Activated naive CD8-positive, alpha-beta T cell treated with anti-CD3 and anti-CD28 coated beads for 36 hours (primary cell): ENCODE measurements at places on chromosomes 13 and 19. TPM values are rescaled to one million over a fixed set of nuclear protein-coding genes. Genes with fewer than 3 reads are reported as not detected.

- no peak overlapping the region for H3K4me3 ChIP-seq
- H3K27ac ChIP-seq = no peak overlapping the region
- H3K4me1 ChIP-seq = no peaks in the 10 kb centered on the region
- H3K36me3 ChIP-seq = no peaks in the 10 kb centered on the region
- no peak for DNase-seq
Observed at GRCh38 chr13:31824705-31825517, 85.6 kb downstream of the RXFP2 start.

The SRRM5 gene
- total RNA-seq = 0.54 TPM

The SSC5D gene
- total RNA-seq = 0.46 TPM

DNA sequence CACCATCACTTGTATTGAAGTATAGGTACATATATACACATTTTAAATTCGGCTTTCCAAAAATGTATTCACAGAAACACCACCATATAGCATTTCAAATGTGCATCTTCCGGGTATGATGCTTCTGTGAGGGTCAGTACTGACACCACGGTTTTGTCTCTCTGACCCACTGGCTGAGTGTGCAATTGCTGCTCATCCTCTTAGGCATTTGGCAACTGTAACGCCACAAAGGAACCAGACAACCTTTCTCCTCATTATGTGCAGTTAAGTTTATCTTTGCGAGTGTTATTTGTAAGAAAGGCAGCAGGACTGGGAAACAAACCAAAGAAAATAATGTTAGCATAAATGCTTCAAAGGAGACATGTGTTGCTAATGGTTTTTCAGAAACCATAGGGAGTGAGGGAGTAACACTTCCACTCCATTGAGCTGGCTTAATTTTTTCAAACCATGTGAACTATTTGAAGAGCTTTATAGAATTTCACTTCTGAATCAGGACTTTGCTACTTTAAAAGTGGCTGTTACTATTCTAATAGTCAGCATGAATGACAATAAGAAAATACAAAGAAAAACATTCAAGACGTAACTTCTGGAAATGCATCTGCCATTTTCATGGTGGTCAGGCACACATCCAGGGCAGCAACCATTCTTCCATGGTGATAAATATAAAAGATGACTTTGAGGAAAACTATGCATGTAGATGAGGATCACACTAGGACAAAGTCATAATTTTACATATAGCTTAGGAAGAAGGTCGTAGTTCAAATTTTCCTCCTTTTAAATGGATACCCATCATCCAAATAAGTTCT, 423.3 kb downstream of the MZT1 start:
- H3K4me3 ChIP-seq = no peak overlapping the region
- H3K27ac ChIP-seq = no peak overlapping the region
- no peaks in the 10 kb centered on the region for H3K27me3 ChIP-seq
- H3K36me3 ChIP-seq = no peaks in the 10 kb centered on the region
- no peaks in the 10 kb centered on the region for H3K4me1 ChIP-seq
- no peak for DNase-seq

- no peak overlapping the region for H3K27ac ChIP-seq
- H3K27me3 ChIP-seq = no peaks in the 10 kb centered on the region
- DNase-seq = no peak
- peaks cover 32% of the 10 kb centered on the region for H3K4me1 ChIP-seq
Observed at GRCh38 chr13:40064154-40065097, 409.0 kb downstream of the COG6 start.

GRCh38 chr13:43694146-43694664, 92.6 kb downstream of the ENOX1 start:
- H3K27me3 ChIP-seq = peaks cover 15% of the 10 kb centered on the region
- H3K36me3 ChIP-seq = no peaks in the 10 kb centered on the region
- H3K4me3 ChIP-seq = no peak overlapping the region
- no peak for DNase-seq
- H3K27ac ChIP-seq = no peak overlapping the region
- no peaks in the 10 kb centered on the region for H3K4me1 ChIP-seq

- H3K27me3 ChIP-seq = no peaks in the 10 kb centered on the region
- no peak overlapping the region for H3K4me3 ChIP-seq
- no peak overlapping the region for H3K27ac ChIP-seq
- no peak for DNase-seq
- H3K4me1 ChIP-seq = peaks cover 10% of the 10 kb centered on the region
- peaks cover 32% of the 10 kb centered on the region for H3K36me3 ChIP-seq
Observed at GRCh38 chr19:37074819-37075362, 3.3 kb upstream of the ZNF420 start.

GRCh38 chr13:91203430-91203829, 144.1 kb upstream of the MIR17HG start:
- no peaks in the 10 kb centered on the region for H3K36me3 ChIP-seq
- peaks cover 2% of the 10 kb centered on the region for H3K27me3 ChIP-seq
- DNase-seq = no peak
- no peak overlapping the region for H3K27ac ChIP-seq

DNA sequence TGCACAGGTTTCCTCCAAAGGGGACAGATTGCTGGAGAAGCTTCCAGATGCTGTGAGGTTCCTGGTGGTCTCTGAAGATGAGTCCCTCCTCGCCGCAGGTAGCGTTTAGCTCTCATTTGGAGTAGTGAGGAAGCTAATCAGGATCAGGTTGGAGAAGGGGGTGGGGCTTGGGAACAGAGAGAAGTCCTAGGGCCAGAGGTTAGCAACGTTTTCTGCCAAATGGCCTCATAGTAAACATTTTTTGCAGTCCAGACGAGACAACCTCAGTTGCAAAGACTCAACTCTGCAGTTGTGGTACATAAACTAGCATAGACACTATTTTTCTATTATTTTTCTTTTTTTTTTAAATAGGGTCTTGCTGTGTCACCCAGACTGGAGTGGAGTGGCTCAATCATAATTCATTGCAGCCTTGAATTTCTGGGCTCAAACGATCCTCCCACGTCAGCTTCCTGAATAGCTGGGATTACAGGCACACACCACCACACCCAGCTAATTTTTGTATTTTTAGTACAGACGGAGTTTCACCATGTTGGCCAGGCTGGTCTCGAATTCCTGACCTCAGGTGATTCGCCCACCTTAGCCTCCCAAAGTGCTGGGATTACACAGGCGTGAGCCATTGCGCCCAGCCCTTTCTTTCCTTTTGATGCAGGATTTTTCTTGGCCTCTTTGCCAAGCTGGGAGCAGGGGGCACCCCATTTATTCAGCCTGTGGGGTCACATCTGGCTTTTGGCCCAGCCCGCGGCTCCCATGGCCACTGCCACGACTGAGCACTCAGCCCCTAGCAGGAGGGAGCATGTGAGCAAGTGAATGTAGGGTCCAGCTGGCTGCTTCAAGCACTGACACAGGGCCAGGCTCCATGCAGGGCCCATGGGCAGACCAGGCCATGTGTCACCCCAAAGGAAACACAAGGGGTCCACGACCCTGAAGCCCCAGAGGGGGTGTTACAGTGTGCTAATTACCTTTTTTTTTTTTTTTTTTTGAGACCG, 34.4 kb upstream of the SIN3B start:
- H3K36me3 ChIP-seq = peaks cover 3% of the 10 kb centered on the region
- no peak overlapping the region for H3K4me3 ChIP-seq
- H3K27me3 ChIP-seq = no peaks in the 10 kb centered on the region
- H3K4me1 ChIP-seq = no peaks in the 10 kb centered on the region

DNA sequence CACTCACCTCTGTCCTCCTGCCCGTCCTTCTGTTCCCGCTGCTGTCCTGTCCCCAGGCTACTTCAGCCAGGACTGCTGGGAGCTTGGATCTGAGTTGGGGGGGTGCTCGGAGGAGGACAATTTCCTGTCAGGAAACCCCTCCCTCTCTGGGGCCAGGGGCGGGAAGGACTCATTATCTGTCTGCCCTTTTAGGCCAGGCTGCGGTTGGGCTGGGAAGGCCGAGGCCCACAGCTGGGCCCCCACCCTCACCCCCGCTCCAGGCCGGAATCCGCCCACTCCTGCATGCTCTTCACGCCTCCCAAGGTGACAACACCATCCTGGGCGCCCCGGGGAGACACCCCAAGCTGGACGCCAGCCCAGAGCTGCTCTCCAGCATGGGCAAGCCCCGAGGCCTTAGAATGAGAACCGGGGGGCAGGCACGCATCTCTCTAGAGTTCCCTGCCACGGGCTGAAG, at the start of gene EXOC3L2:
EXOC3L2 (minus strand) TSS at position 74 of the 454 bp plus-strand sequence. CDS start 6,362 bp downstream, outside the sequence.
- peaks cover 14% of the 10 kb centered on the region for H3K27me3 ChIP-seq
- H3K27ac ChIP-seq = no peak within 1 kb of the TSS
- no peaks in the 10 kb centered on the region for H3K4me1 ChIP-seq
- H3K4me3 ChIP-seq = no peak within 1 kb of the TSS
- H3K36me3 ChIP-seq = no peaks in the 10 kb centered on the region
